ENCODE measurements at places on chromosomes 6 and 20. TPM values are rescaled to one million over a fixed set of nuclear protein-coding genes. Genes with fewer than 3 reads are reported as not detected.

DNA sequence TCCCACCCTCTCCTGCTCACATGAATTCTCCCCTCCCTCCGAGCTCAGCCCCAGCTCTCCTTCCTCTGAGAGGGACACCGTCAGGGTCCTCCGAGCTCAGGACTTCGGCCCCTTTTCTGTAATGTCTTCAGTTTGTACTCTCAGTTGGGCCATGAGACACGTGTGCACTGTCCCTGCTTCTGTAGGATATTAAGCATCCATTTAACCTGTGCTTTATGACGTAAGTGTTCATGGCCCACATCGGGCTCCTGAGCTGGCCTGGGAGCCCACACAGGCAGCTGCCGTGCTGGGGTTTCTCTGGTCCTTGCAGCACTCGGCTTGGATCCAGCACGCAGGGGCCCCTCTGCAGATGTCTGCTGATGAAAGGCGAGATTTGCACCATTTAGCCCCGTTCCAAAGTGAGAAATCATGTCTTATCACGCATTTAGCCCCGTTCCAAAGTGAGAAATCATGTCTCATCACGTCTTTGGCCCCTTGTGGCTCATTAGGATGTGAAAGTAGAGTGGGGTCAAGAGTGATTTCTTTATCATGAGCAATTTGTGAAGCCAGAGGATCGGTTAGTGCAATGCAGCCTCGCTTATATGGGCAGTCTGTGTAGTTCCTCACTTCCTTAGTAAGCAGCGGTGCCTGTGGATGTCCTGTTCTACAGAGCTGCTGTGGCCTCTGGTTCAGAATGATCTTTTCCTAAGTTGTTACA lies 25.3 kb downstream of the DUSP22 start:
- no peak for DNase-seq

- DNase-seq, result no peak
Measured at GRCh38 chr20:61442075-61442670, 190.1 kb downstream of the CDH4 start.

- DNase-seq, result no peak
Measured at GRCh38 chr6:101509536-101509935, 116.0 kb downstream of the GRIK2 start.

- DNase-seq, result no peak
Measured at GRCh38 chr6:163284151-163284550, 130.4 kb upstream of the QKI start.

The HEY2 gene
- total RNA-seq, result not detected

- no peak for DNase-seq
Measured at GRCh38 chr20:52985687-52986086, 13.5 kb downstream of the TSHZ2 start.

DNA sequence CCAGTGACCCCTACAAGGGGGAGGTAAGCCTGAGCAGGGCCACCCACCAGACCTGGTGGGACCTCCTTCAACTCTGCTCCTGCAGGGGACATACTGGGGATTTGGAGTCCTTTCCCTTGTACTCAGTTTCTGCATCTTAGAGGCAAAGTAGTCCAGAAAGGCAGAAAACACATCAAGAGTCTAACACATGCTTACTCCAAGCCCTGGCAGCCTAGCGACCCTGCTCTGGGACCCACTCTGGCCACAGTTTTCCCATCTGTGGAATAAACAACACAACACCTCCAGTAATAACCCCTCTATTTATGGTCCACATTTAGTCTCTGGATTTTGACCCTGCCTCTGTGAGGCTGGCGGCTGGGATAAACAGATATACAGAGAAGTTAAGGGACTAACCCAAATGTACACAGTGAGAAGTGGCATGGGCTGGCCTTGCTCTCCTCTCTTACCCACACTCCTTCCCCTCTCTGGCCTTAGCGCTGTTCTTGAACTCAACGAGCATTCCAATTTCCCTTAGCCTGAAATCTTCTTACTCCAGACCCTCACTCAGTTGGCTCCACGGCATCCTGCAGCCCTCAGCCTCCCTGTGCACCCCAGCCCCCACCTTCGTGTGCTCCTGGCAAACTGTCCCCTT lies 16.1 kb upstream of the TLDC2 start:
- DNase-seq, result no peak

The THBS2 gene
- not detected for total RNA-seq

GRCh38 chr6:149031201-149031858 lies 284.5 kb downstream of the UST start:
- DNase-seq, result peak; percentile 10

The CEP162 gene
- 2.3 TPM for total RNA-seq

DNA sequence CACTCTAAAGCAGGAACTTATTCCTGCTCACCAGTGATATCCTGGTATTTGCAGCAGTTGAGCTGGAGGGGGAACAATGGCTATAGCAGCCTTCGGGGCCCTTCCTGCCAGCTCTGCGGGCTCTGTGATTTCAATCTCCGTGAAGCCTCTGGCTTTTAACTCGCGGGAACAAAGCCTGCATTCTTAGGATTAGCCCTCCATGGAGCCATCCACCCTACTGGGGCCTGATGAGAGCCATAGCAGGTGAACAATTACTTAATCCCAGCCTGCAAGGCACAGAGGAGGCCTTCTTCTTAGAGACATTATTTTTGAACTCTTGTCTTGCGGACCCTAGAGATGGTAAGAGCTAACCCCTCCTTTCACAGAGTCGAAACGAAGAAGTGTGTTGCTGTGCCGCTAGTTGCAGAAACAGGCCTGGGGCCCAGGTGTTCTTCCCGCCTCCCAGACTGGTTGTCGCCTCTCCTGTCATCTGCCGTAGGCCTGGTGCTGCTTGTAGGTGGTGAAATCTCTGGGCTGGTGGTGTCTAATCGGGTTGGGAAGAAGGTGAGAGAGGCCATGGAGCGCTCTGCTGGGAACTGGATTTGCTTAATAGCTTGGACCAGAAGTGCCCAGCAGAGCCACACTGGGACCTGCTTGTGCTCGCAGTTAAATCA lies 9.7 kb downstream of the GHRH start:
- DNase-seq, result no peak

GRCh38 chr6:150258381-150258780 lies 110.4 kb upstream of the IYD start:
- DNase-seq, result no peak

DNA sequence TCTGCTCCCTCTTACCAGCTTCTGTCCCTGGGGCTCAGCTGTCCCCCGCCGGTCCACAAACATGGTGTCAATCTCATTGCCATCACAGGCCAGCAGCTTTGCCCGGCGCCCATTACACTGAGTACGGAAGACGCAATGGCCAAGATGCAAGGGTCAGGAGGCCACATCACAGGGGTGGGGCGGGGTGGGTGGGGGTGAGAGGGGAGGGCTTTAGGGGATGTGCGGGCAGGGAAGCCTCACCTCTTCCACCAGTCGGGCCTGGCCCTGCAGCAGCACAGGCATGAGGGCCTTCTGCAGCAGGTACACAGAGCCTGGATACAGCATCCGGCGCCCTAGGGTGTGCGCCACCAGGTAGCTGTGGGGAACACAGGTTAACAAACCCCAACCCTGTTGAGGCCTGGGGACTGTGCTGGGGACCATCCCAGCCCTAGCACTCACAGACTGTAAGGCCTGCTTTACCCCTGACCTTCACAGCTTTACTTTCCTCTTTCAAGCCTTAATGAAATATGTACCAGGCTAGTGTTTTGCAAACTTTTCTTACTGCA lies 10.8 kb upstream of the LY6G5C start:
- no peak for DNase-seq

The CCDC170 gene
- total RNA-seq, result not detected

- DNase-seq, result no peak
Measured at GRCh38 chr6:31915351-31915750, 12.2 kb upstream of the C2 start.

DNA sequence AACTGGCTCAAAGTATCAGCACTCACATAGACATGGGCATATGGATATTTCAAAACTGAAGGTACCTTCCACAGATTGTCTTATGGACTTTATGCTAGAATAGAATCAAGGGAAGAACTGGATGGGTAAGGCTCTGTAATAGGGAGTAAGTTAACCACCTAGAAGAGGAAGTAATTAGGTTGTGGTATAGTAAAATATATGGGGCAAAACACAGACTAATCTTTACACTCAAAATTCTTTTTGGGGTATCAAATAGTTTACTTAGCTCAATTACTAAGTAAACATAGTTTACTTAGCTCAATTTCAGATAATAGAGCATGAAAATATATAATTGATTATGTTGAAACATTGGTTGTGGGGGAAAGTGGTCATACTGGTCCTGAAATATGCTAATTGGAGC lies 94.2 kb upstream of the ATXN1 start:
- no peak for DNase-seq

- DNase-seq, result no peak
Measured at GRCh38 chr6:136069119-136069518, 181.0 kb downstream of the MTFR2 start.

GRCh38 chr6:112245511-112246203 lies 8.7 kb downstream of the LAMA4 start:
- no peak for DNase-seq

DNA sequence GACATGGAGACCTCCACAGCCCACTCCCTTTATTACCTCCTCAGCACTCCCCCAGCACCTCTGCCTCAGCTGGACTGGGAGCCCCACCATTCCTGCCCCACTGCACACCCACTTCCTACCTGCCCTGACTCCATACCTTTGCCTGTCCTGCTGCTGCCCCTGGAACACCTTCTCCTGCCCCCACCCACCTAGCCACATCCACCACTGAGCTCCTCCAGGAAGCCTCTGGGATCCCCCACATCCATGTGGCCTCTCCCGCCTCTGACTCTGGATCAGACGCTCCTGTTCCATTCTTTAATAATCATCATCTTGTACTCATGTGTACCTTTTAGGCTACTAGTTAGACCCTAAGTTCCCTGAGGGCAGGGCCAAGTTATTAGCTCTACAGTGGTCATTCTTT lies 2.2 kb upstream of the SDCBP2 start:
- no peak for DNase-seq

DNA sequence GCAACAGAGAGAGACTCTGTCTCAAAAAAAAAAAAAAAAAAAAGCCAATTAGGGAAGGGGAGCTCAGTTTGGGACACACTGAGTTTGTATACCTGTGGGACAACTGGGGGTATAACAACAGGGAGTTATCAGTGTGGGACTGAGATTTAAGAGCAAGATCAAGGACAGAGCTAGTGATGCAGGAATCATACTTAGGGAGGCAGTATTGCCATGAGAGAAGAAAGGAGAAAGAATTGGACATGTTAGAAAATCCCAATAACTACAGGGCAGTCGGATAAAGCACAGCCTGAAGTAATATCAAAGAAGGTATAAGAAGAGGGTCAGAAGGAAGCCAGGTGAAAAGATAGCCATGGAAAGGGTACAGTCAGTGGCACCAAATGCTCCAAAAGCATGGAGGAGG lies 121.2 kb downstream of the PTPRT start:
- DNase-seq, result no peak

DNA sequence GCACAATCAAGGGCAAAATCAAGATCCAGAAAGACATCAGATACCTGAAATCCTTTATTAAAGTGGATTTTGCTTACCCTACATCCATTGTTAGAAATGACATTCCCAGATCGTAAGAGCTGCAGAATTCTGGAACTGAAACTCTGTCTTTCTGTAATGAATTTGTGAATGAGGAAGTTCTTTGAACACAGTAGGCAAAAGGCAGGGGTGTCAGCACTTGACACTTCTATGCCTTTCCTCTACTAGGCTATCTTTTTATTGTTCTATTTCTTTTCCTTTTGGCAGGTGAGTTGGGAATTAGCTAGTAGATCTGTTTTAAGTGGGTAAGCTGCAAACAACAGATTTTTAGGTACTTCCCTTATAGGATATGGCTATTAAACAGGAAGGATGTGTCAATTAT lies 126.3 kb downstream of the CARMIL1 start:
- no peak for DNase-seq

DNA sequence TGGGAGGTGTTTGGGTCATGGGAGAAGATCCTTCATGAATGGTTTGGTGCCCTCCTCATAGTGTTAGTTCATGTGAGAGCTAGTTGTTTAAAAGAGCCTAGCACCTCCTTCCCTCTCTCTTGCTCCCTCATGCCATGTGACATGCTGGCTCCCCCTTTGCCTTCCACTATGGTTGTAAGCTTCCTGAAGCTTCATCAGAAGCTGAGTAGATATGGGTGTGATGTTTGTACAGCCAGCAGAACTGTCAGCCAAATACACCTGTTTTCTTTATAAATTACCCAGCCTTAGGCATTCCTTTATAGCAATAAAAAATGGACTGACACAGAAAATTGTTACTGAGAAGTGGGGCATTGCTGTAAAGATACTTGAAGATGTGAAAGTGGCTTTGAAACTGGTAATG lies 731.1 kb upstream of the FLRT3 start:
- no peak for DNase-seq

DNA sequence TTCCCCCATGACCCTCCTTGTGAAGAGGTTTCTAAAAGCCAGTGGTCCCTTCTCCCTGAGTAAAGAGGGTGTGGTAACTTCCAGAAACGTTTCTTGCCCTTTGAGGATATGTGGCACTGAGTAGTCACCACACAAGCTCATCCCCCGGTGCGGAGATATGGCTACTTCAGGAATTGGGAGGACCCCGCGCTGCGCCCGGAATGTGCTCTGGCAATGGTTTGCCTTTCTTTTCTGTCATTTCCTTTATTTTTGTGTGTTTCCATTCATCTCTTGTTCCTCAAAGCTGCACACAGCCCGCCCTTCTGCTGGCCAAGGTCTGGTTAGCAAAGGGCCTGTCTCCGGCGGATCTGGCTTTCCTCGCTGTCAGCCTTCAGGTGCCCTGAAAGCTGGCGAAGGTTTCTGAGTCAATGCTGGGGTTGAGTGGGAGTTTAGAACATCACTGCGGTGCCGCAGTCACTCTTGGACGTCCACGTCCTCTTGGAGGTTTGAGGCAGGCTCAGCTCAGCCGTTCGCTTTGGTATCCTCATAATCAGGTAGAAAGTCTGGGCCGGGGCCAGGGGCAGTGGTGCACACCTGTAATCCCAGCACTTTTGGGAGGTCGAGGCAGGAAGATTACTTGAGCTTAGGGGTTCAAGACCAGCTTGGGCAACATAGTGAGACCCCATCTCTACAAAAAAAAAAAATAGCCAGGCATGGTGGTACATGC lies 67.2 kb downstream of the TCP11 start:
- DNase-seq, result no peak

GRCh38 chr6:44116641-44117382 lies 10.4 kb downstream of the MRPL14 start:
- DNase-seq, result peak; percentile 86

The SASH1 gene
- 10.5 TPM for total RNA-seq

The MACROD2 gene
- total RNA-seq, result 11.5 TPM

GRCh38 chr20:6501061-6501460 lies 266.4 kb upstream of the BMP2 start:
- DNase-seq, result peak; percentile 96

- DNase-seq, result peak; percentile 84
Measured at GRCh38 chr6:117441824-117442264, 16.1 kb upstream of the ROS1 start.

DNA sequence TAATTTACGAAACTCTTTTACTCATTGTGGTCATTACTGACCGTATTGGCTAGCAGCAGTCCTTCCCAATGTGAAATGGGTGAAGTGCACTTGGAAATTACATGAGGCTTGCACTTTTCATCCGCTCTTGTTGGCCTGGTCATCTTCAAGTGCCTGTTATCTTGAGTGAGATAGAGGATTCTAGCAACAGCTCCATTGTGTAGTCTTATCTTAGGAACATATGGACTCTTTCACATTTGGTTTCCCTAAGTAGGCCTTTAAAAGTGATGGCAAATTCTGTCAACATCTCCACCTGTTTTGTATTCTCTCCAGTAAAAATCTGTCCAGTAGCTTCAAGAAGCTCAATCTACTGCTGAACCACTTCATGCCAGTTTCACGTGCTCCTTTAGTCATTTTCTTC lies 114.8 kb upstream of the MARCKS start:
- no peak for DNase-seq

All from PC-3 (cell line).